BJ (cell line): ENCODE measurements at places on chromosomes 11 and 22. TPM values are rescaled to one million over a fixed set of nuclear protein-coding genes. Genes with fewer than 3 reads are reported as not detected.

DNA sequence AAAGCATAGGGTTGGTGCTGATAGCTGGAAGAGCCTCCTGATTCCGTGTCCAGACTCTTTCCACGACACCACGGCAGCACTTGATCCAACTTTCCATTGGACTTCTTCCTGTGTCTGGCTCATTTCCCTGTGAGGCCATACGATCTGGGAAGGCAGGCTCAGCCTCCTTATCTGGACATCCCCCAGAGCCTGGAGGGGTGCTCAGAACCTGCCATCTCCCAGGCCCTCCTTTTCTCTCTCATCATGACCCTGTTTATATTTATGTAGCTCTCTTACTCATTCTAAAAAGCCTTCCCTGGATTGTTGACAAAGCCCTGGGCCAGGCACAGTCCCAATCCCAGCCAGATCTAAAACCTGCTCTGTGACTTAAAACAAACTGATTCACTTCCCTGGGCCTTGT is 7.8 kb upstream of the BCL9L start:
- no peak for DNase-seq

DNA sequence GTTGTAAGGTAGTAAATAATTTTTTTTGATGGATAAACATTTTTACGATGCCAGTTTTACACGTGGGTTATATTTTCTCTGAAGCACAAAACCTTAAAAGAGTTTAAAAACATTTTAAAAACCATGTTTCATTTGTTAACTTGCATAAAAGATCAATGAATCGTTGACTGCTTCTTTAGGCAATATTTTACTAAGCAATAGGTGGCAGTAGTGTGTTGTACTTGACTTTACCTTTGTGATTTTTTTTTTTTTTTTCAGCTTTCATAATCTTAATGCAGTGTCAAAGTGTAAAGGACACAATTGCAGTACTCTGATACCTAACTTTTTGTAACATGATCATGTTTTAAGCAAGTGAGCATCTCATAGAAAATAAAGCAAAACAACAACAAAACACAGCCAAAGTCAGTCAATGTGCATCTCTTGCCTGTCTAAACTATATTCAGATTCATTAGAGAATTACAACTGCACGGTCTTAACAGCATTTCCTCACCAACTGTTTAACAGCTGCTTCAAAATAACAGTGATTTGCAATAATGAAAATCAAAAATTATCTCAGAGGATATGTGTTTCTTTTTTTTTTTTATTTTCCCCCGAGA is 27.7 kb downstream of the DNAJC24 start:
- DNase-seq: no peak

GRCh38 chr11:75351791-75352587 is 528 bp upstream of the ARRB1 start:
- DNase-seq: no peak

- no peak for DNase-seq
Observed at GRCh38 chr22:41302021-41302767, 869 bp downstream of the ZC3H7B start.

WNT11 gene
- polyA plus RNA-seq: 0.25 and 0.26 TPM in 2 replicates
